ENCODE measurements at places on chromosomes 7 and 10.

DNA sequence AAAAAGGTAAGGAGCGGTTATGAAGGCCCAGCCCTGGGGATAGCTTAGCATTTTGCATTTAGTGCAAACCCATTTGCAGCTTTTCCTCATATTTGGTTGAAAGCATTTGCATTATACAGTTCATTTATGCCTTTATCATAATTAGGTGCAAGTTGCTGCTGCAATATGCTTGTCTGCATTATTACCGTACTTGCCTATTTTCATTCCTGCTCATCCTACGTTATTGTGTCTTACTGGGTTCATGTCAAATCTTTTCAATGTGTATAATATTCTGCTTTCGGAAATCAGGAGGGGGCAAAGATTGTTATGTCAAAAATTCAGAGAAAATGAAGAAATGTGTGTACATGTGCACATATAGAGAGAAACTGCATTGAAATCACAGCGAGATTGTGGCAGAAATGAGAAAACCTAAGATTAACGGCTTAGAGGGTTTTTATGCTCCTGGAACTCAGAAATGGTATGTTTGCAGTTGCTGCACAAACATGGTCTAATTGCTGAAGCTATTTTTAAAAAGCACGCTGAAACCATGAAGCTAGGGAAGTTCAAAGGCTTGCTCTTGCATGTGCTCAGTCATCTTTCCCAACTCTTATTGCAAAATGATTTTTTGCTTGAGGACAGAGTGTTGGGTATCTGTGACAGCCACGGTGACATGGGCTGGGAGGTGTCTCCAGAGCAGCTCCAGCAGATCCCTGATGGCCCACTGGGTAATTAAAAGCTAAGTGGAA, 613.2 kb downstream of the SDK1 start:
- DNase-seq, result no peak

DNA sequence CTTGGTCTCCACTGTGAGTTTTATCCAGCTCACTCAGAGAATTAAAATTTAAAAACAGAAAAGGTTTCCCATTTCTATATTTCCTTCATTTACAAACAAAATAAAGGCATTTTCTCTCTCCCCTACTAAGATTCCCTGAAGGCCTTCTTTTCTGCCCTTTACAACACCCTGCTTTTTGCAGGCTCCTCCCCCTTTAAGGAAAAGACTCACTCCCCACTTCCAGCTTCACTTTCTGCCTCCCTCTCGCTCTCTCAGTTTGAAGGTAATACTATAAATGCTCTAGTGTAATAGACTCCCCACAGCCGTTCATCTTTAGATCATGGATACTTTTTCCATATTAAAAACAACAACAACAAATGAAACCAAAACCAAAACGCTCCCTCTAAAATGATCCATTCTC, 53.3 kb downstream of the CDHR3 start:
- no peak for DNase-seq

DNA sequence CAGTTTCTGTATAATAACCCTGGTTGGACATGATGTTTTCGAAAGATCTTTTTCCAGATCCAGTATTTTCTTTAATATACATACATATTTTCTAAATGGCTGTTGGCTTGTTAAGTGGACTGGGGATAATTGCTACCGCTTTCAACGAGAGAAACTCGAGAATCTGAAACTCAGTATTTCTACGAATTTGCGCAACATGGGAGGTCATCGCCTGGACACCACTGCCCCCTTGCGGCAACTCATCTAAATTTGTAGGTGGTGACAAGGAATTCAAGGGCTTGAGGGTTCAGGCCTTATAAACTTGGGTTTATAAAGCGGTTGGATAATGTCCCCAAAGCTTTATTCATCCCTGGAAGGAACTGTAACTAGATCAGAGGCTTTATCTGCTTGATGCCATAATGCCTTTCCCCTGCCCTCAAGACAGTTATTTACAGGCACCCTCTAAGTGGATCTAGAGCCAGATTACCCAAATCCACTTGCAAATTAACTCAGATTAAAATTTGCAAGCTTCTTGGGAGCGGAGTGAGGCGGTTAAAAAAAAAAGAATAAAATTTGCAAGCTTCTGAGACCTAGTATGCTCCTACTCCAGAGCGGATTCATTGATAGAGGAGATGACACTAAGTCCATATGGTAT, 21.3 kb upstream of the KCNK18 start:
- no peak for DNase-seq

GRCh38 chr7:122343601-122344302, 39.2 kb upstream of the FEZF1 start:
- DNase-seq, result no peak

DNA sequence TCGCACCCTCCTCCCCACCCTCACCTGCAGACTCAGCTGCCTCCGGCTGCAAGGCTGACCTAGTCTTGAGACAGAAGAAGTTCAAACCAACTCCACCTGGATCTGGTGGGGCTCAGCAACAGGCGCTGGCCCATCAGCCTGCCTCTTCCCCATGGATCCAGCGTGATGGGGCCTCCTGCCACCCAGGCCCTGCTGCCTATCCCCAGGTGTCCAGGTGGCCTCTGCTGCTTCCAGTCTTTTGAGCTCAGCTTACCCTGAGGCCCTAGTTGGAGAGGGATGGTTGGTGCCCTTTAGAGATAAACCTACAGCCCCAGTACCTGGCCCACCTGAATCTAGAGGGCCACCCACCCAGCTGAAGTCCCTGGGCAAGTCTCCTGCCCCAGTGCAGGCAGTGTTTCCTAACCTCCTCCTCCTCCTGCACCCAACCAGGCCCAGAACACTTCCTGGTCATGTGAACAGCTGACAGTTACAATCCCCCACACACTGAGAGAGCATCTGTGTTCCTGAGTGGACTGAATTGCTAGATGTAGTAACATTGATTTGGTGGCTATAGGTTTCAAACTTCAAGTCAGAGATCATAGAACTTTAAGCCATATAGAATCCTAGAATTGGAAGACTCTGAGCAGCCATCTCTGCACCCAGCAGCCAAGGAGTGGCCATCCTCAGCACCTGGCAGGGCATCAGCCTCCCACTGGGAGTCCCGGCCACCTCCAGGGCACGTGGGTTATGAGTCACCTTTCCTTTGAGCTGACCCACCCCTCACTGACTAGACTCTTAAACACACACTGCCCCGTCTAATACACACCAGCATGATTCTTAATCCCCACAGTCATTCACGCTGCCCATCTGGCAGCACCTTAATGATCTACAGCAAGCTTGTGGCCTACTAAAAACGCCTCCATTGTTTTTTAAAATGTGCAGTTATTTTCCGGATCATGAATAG, 51.9 kb downstream of the ALOX5 start:
- DNase-seq, result no peak

- no peak for DNase-seq
Observed at GRCh38 chr7:139656387-139656786, 121.4 kb downstream of the HIPK2 start.

DNA sequence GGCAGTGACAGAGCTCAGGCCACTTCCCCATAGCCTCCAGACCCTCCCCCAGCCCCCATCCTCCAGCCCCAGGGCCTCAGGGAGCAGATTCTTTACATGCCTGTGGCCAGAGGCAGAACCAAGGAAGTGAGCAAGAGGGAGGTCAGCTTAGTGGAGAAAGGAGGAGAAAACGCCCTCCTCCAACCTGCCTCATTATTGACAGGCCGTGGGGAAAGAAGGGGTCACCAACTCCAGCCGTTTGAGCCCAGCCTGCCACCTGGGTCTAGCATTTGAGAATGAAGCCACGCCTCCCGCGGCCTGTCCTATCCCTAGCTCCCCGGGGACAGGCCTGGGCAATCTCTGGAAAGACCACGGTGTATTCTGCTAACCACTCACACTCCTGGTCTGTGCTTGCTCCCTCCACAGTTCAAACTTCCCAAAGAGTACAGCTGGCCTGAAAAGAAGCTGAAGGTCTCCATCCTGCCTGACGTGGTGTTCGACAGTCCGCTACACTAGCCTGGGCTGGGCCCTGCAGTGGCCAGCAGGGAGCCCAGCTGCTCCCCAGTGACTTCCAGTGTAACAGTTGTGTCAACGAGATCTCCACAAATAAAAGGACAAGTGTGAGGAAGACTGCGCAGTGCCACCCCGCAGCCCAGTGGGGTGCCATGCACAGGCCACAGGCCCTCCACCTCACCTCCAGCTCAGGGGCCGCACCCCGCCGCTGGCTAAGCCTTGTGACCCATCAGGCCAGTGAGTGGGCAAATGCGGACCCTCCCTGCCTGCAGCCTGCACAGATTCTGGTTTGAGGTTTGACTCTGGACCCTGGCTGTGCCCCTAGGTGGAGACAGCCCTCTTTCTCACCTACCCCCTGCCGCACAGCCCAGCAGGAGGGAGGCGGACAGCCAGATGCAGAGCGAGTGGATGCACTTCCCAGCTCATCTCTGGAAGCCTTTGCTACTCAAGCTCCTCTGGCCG, 14.3 kb upstream of the TRIM8 start:
- no peak for DNase-seq

GRCh38 chr7:143361552-143362130, 872 bp downstream of the FAM131B start:
- no peak for DNase-seq

- DNase-seq, result no peak
Observed at GRCh38 chr7:33774762-33775523, 130.4 kb upstream of the BMPER start.

DNA sequence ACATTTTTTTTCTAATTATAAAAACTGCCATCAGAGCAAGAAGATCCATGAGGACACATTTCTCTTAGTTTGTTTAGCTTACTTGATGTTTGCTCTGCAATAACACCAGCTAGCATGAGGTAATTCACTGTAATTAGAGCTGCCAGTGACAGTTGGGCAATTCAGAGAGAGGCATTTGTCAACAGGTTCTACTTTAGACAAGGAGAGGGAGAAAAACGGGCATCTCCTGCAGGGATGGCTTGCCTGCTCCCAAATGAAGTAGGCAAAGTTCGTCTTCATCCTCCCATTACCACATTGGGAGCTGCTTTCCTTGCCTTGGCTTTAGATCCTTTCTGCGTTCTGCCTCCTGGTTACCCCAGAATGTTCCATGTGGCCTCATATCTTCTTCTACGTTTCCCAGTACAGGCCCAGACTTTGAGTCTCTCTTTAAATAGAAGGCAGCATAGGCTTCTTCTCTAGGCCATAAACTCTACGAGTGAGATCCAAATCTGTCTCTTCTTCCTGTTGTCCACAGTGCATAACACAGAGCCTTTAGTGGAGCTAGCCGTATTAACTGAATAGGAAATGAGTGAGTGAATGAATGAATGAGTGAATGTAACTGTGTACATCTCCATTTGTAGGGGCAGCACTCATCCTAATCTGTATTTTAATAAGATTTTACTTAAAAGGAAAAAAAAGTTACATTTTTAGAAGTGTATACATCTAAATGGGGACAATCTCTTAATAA, 21.2 kb downstream of the ASB15 start:
- peak; percentile 67 for DNase-seq

DNA sequence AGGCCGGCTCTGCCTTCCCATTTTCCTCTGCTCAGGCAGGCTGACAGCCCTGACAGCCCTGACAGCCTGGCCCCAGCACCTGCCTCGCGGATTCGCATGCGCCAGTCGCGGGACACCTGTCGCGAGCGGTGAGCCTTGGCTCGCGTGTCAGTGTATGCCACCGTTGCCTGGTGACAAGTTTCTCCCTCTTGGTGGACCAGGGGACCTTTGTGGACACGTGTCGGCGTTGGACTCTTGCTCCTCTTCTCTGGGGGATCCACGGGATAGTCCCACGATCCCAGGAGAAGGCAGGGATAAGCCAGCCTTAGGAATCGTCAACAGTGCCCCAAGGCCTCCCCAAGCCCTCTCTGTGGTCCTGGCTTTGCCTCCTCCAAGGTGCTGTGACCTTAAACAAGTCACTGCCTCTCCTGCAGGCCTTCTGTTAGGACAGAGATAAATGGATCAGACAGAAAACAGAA, 18.1 kb upstream of the ZNF273 start:
- no peak for DNase-seq

- no peak for DNase-seq
Observed at GRCh38 chr7:38451840-38452239, 178.4 kb upstream of the TARP start.

GRCh38 chr7:121083138-121083789, 94.8 kb downstream of the CPED1 start:
- DNase-seq, result no peak

- no peak for DNase-seq
Observed at GRCh38 chr10:26528048-26528447, 89.9 kb downstream of the APBB1IP start.

DNA sequence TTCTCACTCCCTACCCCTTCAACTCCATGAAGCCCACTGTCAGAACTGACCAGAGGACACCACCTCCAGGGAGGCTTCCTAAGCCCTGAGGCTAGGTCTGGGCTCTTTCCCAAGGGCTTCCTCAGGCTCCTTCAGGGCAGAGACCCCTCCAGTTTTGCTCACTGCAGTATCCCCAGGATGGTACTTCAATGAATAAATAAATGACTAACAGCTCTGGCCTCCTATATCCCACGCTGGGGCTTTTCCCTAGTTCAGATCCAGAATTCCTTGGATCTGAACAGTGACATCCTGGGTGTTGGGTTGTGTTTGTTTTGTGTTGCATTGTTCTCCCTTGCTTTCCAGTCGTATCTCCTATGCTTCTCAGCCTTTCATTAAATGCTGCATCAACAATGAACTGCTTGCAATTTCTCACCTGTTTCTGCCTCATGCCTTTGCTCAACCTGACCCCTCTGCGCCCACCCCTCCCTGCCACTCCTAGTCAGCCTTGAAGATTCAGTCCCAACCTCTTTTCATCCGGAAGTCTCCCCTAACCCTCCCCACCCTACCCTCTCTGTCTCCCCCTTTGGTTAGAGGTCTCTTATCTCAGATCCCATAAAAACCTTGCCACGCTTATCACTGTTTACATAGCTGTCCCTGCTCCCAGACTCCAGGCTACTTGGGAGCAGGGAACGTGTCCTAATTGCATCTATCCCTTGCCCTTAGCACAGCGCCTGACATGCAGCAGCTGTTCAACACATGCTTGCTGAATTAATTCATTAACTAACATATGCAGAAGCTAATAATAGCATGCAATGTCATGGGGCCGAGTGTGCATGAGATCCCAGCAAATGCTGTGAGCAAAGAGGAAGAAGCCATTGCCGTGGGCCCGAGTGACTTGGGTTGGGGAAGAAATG, 41.7 kb downstream of the PPP1R3C start:
- no peak for DNase-seq

DNA sequence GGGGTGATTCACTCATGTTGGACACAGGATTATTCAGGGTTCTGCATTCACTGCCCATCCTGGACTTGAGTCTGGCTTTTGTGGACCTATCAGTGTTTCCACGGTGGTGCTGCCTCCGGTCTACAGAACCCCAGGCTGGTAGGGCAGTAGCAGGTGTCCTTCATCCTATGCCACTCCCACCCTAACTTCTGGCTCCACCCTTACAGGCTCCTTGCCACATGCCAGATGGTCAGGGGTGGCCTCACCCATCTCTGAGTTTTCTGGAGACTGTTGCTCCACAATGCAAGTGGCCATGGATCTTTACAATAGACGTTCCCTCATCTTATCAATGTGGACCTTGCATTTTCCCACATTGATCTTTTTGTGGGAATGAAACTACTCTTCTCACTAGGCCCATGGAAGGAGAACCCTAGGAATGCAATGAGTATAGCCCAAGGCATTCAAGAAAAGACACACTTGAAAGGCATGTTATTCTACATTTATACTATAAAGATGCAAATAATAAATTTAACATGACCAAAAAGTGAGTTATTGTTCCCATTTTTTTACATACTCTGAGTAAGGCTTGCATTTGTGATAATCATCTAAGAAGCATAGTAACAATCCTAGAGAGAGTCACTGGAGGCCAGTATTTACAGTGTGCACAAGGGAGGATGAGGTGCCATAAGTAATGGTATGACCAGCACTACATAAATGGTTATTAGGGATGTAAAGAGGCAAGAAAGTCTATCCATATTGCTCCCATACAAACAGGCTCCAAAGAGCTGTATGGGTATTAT, 57.4 kb upstream of the ADO start:
- DNase-seq, result no peak

- no peak for DNase-seq
Observed at GRCh38 chr7:141012696-141013344, 1.9 kb downstream of the MRPS33 start.
